A549 treated with CORT108297 at 1 μM for 4 hours (cell line): ENCODE measurements at places on chromosomes 7 and 10. TPM values are rescaled to one million over a fixed set of nuclear protein-coding genes. Genes with fewer than 3 reads are reported as not detected.

Gene UPK3BL2
- 2.1 to 3.8 TPM (median 2.7 TPM) in 5 replicates for total RNA-seq

Gene CRYGN
- not detected in 5 replicates for total RNA-seq

Gene CBX3
- 227 to 302 TPM (median 236 TPM) in 5 replicates for total RNA-seq

Gene CCDC146
- 0.46 to 0.70 TPM (median 0.57 TPM) in 5 replicates for total RNA-seq

Gene HOXA4
- total RNA-seq, result 1.5 to 2.7 TPM (median 2.3 TPM) in 5 replicates
